Activated naive CD8-positive, alpha-beta T cell treated with anti-CD3 and anti-CD28 coated beads for 36 hours (primary cell): ENCODE measurements at places on chromosomes 6 and 20. TPM values are rescaled to one million over a fixed set of nuclear protein-coding genes. Genes with fewer than 3 reads are reported as not detected.

- peaks cover 15% of the 10 kb centered on the region for H3K36me3 ChIP-seq
- no peaks in the 10 kb centered on the region for H3K27me3 ChIP-seq
- H3K4me1 ChIP-seq, result peaks cover 10% of the 10 kb centered on the region
These were observed 2.2 kb downstream of the PCED1A start for GRCh38 chr20:2838170-2838797.

GRCh38 chr6:169832247-169832948, 81.0 kb downstream of the ERMARD start:
- no peak overlapping the region for H3K27ac ChIP-seq
- H3K27me3 ChIP-seq, result peaks cover 57% of the 10 kb centered on the region
- no peaks in the 10 kb centered on the region for H3K36me3 ChIP-seq
- H3K4me3 ChIP-seq, result no peak overlapping the region
- peaks cover 8% of the 10 kb centered on the region for H3K4me1 ChIP-seq

- H3K4me3 ChIP-seq, result no peak overlapping the region
- no peak overlapping the region for H3K27ac ChIP-seq
- no peaks in the 10 kb centered on the region for H3K4me1 ChIP-seq
- H3K27me3 ChIP-seq, result peaks cover 11% of the 10 kb centered on the region
- no peaks in the 10 kb centered on the region for H3K36me3 ChIP-seq
These were observed 17.1 kb downstream of the TTLL2 start for GRCh38 chr6:167341665-167342655.

The CST5 gene
- total RNA-seq, result not detected

The FOXP4 gene
- total RNA-seq, result 11.1 TPM
